ENCODE measurements at places on chromosomes 2 and 18.

GRCh38 chr2:110973262-110973661, 147.5 kb upstream of the BCL2L11 start:
- no peak for DNase-seq

GRCh38 chr2:227759411-227760118, 13.9 kb downstream of the SCYGR8 start:
- no peak for DNase-seq

- DNase-seq: no peak
Measured at GRCh38 chr2:151106805-151107506, 154.7 kb downstream of the RBM43 start.

DNA sequence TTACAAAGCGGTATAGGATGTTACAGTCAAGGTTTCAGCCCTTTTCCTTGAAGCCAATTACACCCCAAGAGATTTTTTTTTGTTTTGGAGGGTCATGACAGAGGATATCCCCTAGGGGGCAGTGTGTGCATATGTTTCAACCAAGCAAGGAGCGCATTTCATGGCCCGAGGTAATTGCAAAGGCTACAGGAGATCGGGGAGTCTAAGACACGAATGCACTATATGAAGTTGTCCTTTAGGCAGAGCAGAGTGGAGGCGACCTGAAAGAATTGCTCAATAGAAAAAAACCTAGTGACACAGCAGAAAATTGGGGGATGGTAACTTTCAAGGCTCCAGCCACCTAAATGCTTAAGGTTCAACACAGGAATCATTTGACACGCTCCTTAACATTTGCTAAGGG, 219.8 kb upstream of the PARD3B start:
- no peak for DNase-seq

DNA sequence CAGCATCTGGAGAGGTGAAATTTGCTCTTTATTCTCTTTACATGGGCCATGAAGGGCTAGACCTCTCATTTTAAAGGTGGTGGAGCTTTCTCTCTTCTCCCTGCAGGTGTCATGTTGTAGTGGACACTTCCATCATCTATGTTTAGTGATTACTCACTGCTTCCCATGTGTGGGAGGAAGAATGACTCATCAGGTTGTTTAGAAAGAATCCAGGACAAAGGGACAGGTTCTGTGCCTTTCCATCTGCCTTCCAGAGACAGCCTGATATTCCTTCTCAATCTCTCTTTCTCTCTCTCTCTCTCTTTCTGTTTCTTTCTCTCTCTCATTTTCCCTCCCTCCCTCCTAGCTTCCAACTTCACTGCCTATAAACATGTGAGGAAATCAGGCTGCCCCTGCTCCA, 38.7 kb downstream of the SCG2 start:
- DNase-seq: no peak

DNA sequence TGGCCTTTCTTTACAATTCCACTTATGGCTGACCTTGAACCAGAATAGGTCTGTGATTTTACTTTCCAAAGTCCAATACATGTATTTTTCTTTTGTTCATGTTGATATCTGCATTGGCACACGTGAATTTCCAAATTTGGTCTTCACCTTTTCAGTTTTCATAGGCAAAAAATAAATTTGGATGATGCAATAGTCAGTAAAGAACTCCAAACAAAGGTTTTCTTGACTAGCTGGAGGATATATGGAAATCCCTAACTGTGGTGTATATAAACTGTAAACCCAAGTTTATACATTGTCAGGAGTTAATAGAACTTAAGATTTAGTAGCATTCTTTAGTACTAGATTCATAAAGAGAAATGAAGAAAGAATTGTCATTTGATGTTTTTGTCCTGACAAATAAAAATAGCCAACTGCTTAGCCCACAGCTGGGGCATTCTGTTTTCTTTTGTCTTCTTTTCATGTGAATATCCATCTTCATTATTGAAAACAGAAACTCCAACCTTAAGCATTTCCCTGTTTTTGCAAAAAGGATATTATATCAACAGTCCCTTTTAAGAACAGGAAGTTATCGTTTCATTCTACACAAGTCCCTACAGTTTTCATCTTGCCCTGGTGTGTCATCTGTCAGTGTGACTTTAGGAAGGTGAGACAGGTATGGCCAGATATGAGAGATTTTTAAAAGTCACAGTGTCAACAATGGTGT, 132.9 kb downstream of the BCL2 start:
- no peak for DNase-seq

- DNase-seq: no peak
Measured at GRCh38 chr2:233430081-233430480, 75.8 kb downstream of the DGKD start.
